ENCODE measurements at places on chromosomes 2 and 18. TPM values are rescaled to one million over a fixed set of nuclear protein-coding genes. Genes with fewer than 3 reads are reported as not detected.

SATB2 gene
- 13.0 TPM for polyA plus RNA-seq

- DNase-seq, result no peak
These were observed 6.2 kb upstream of the INPP4A start for GRCh38 chr2:98438190-98439133.

- DNase-seq, result no peak
These were observed 122.2 kb upstream of the ZEB2 start for GRCh38 chr2:144642131-144642530.

DNA sequence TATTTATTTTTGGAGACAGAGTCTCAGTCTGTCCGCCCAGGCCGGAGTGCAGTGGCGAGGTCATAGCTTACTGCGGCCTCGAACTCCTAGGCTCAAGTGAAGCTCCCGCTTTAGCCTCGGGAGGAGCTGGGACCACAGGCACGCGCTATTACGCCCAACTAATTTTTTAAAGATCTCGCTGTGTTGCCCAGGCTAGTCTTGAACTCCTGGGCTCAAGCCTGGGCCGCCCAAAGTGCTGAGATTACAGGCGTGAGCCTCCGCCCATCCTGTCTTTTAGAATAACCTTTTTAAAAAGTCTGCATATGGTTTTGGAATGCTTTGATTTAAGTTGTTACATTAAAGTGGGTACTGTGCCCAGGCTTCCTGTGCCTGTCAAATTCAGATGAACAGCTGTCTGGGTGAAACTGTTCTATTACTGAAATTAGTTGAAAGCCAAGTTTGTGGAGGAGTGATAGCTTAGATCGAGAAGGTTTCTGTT is 944 bp downstream of the RAB3GAP1 start:
- no peak for DNase-seq
